ENCODE measurements at places on chromosomes 1 and 21.

GRCh38 chr1:162145966-162146696 is 76.6 kb downstream of the NOS1AP start:
- peaks cover 14% of the 10 kb centered on the region for H3K4me1 ChIP-seq
- H3K4me3 ChIP-seq = no peak overlapping the region
- H3K36me3 ChIP-seq = no peaks in the 10 kb centered on the region
- H3K27ac ChIP-seq = no peak overlapping the region

GRCh38 chr1:177001556-177001955 is 163.0 kb downstream of the ASTN1 start:
- H3K36me3 ChIP-seq = no peaks in the 10 kb centered on the region
- no peaks in the 10 kb centered on the region for H3K4me1 ChIP-seq
- no peaks in the 10 kb centered on the region for H3K27me3 ChIP-seq
- H3K27ac ChIP-seq = no peak overlapping the region
- DNase-seq = no peak

DNA sequence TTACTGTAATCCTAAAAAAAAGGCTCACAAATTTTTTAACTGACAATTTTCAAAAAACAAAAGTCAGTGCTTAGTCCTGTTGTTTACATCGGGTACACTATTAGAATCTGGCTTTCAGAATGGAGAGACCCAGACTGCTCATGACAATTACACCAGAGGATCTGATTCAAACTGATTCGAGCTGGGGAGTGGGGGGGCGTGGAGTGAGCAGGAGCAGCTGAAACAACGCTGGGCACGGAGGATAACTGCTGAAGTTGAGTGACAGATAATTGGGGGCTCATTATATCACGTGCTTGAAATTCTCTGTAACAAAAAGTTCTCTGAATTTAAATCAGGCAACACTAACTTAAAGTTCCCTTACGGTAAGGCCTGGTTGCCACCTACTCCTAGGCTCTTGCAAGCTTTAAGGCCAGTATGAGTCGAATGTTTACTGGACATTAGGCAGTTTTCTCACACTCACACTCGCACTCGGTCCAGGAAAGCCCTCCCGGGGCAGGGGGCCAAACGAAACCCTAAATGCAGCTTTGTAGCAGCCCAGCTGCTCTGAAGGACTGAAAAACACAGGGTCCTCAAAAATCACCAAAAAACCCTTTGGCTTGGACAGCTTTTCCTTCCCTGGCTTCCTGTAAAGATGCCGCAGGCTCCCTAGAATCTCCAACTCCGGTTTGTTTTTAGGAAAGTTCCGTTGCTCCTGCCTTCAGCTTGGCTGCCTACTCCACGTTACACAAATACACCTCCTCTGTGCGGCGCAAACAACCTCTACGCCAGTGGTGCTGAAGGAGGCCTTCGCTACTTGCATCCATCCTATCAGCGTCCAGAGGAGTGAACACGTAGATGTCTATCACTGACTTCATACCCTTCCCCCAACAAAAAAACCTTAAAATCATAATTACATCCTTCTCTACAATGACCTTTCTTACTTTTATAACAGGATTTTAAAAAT is 42.9 kb downstream of the CAPZB start:
- H3K4me3 ChIP-seq = no peak overlapping the region
- no peaks in the 10 kb centered on the region for H3K27me3 ChIP-seq
- H3K27ac ChIP-seq = no peak overlapping the region
- no peak for DNase-seq
- H3K4me1 ChIP-seq = peaks cover 31% of the 10 kb centered on the region

DNA sequence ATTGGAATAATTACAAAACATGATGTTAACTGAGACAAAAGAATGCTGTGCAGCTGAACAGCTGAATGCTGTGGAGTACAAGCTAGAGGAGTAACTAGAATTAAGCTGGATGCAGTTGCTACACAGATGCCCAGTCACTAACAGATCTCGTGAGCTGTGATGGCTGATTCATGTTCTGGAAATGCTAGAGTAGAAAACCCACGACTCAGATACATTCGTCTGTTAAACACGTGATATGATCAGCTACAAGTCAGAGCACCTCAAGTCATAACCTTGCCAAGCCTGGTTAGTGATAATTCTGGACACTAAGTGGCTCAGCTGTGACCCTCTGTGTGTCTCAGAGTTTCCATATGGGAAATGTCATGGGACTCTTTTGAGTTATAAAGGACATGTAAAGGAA is 89.7 kb upstream of the ESRRG start:
- H3K27me3 ChIP-seq = no peaks in the 10 kb centered on the region
- H3K36me3 ChIP-seq = no peaks in the 10 kb centered on the region
- H3K4me1 ChIP-seq = no peaks in the 10 kb centered on the region
- H3K4me3 ChIP-seq = no peak overlapping the region
- no peak for DNase-seq

DNA sequence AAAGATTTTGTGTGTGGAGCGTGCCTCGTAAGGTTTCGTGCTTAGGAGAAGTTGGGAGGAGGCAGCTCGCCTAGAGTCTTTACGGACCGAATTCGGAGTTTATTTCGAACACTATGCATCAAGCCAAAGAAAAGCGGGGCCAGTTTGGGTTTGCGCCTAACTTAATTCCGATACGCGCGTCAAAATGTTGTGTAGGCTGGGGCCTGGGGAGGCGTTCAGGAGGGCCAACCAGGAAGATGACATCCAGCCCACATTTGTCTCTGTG is 6.4 kb downstream of the FOXD2 start:
- H3K36me3 ChIP-seq = no peaks in the 10 kb centered on the region
- no peak overlapping the region for H3K4me3 ChIP-seq
- peak; percentile 36 for DNase-seq
- peaks cover 83% of the 10 kb centered on the region for H3K27me3 ChIP-seq

- H3K27ac ChIP-seq = peak overlapping the region; percentile 49
- no peaks in the 10 kb centered on the region for H3K27me3 ChIP-seq
- peaks cover 77% of the 10 kb centered on the region for H3K4me1 ChIP-seq
- H3K4me3 ChIP-seq = peak overlapping the region; percentile 87
- no peaks in the 10 kb centered on the region for H3K36me3 ChIP-seq
- peak; percentile 69 for DNase-seq
Observed at GRCh38 chr1:27602462-27603308, 1.3 kb downstream of the AHDC1 start.

GRCh38 chr21:37792046-37792445 is 124.2 kb downstream of the KCNJ6 start:
- no peaks in the 10 kb centered on the region for H3K36me3 ChIP-seq
- H3K27ac ChIP-seq = no peak overlapping the region
- H3K4me1 ChIP-seq = no peaks in the 10 kb centered on the region
- H3K4me3 ChIP-seq = no peak overlapping the region
- no peaks in the 10 kb centered on the region for H3K27me3 ChIP-seq
- no peak for DNase-seq

GRCh38 chr1:197557302-197557701 is 218.0 kb downstream of the DENND1B start:
- no peaks in the 10 kb centered on the region for H3K36me3 ChIP-seq
- no peaks in the 10 kb centered on the region for H3K27me3 ChIP-seq
- H3K27ac ChIP-seq = no peak overlapping the region
- no peaks in the 10 kb centered on the region for H3K4me1 ChIP-seq

GRCh38 chr1:215878128-215878527 is 311.0 kb downstream of the KCTD3 start:
- no peaks in the 10 kb centered on the region for H3K4me1 ChIP-seq
- no peaks in the 10 kb centered on the region for H3K36me3 ChIP-seq
- DNase-seq = no peak
- H3K4me3 ChIP-seq = no peak overlapping the region
- no peak overlapping the region for H3K27ac ChIP-seq

GRCh38 chr1:117058810-117059209 is 1.3 kb upstream of the TTF2 start:
- H3K27me3 ChIP-seq = no peaks in the 10 kb centered on the region
- H3K36me3 ChIP-seq = no peaks in the 10 kb centered on the region
- peak overlapping the region; percentile 54 for H3K27ac ChIP-seq
- DNase-seq = no peak

DNA sequence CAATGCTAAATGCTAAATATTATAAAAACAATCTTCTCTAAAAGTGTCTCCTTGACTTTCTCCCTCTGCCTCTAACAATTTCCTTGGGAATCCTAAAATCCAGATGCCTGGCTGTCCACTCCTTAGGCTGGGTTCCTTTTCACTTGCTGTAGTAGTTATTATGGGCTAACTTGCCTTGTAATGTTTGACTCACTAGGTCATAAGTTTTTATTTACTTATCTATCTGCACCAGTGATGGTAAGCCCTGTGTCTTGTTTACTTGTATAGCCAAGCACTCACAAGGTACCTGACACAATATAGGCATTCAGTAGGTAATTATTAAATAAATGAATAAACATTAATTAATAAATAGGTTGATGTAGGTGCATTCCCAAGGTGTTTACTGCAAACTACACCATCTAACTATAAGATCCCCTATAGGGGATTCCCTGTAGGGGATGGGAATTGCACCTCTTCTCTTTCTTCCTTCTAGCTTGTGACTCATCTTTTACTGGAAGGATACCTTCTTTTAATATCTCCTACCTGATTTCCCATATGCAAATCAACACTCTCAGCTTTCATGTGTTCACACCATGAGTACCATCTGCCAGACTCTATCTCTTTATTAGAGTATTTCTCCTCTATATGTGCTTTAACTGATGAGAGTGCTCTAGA is 14.7 kb upstream of the CHIA start:
- H3K27me3 ChIP-seq = peaks cover 13% of the 10 kb centered on the region
- no peak overlapping the region for H3K27ac ChIP-seq
- H3K36me3 ChIP-seq = no peaks in the 10 kb centered on the region
- peaks cover 11% of the 10 kb centered on the region for H3K4me1 ChIP-seq
- no peak for DNase-seq
- H3K4me3 ChIP-seq = no peak overlapping the region

- no peaks in the 10 kb centered on the region for H3K27me3 ChIP-seq
- H3K4me3 ChIP-seq = no peak overlapping the region
- no peaks in the 10 kb centered on the region for H3K4me1 ChIP-seq
- H3K27ac ChIP-seq = no peak overlapping the region
- no peak for DNase-seq
Observed at GRCh38 chr1:184366997-184367396, 19.8 kb upstream of the C1orf21 start.

GRCh38 chr1:175572932-175573868 is 170.2 kb downstream of the TNR start:
- no peak overlapping the region for H3K4me3 ChIP-seq
- H3K27ac ChIP-seq = no peak overlapping the region
- peaks cover 4% of the 10 kb centered on the region for H3K4me1 ChIP-seq
- no peaks in the 10 kb centered on the region for H3K27me3 ChIP-seq
- DNase-seq = no peak

DNA sequence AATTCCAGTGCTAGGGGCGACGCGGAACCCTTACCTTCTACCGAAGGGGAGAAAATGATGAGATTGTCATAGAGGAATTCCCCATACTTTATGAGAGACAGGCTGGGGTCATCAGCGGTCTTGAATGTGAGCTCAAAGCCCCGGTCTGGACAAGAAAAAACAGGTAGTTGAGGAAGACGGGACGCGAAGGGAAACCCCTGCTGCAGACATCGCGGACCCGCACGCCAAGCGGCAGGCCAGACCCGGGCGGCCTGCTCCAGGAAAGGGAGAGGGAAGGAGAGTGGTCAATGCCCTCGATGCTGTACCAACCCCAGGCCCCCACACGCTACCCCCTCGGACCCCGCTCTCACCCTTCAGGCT is 342 bp downstream of the DDOST start:
- peaks cover 24% of the 10 kb centered on the region for H3K4me1 ChIP-seq
- DNase-seq = peak; percentile 61
- no peaks in the 10 kb centered on the region for H3K27me3 ChIP-seq
- H3K36me3 ChIP-seq = peaks cover 21% of the 10 kb centered on the region

- no peaks in the 10 kb centered on the region for H3K27me3 ChIP-seq
- peaks cover 17% of the 10 kb centered on the region for H3K4me1 ChIP-seq
- H3K27ac ChIP-seq = no peak overlapping the region
- H3K4me3 ChIP-seq = no peak overlapping the region
- H3K36me3 ChIP-seq = peaks cover 40% of the 10 kb centered on the region
Observed at GRCh38 chr21:34850166-34850690, 181.4 kb downstream of the CLIC6 start.

- no peak for DNase-seq
- no peaks in the 10 kb centered on the region for H3K27me3 ChIP-seq
- H3K36me3 ChIP-seq = no peaks in the 10 kb centered on the region
- H3K27ac ChIP-seq = no peak overlapping the region
Observed at GRCh38 chr1:12548973-12549459, 69.0 kb downstream of the DHRS3 start.

GRCh38 chr1:201206176-201206575 is 15.6 kb downstream of the IGFN1 start:
- no peak for DNase-seq
- no peak overlapping the region for H3K4me3 ChIP-seq
- H3K36me3 ChIP-seq = no peaks in the 10 kb centered on the region
- H3K4me1 ChIP-seq = no peaks in the 10 kb centered on the region

DNA sequence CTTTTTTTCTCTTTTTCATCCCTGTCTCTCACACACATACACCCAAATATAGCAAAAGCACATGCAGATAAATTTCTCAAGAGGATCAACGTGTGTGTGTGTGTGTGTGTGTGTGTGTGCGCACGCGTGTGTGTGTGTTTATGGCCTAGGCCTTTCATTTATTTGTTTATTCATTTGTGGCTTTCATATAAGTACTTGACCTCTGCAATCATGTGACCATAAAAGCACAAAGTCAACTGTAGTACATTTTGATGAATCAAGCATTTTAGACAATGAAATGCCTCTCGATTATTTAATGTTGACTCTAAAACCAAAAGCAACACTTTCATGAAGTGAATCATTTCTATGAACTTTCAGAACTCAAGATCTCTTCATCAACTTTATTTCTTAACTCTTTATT is 194.1 kb upstream of the ADGRL2 start:
- no peak overlapping the region for H3K27ac ChIP-seq
- no peaks in the 10 kb centered on the region for H3K27me3 ChIP-seq

GRCh38 chr1:36803868-36804570 is 230.3 kb downstream of the GRIK3 start:
- H3K27ac ChIP-seq = no peak overlapping the region
- DNase-seq = no peak
- no peaks in the 10 kb centered on the region for H3K4me1 ChIP-seq
- H3K27me3 ChIP-seq = no peaks in the 10 kb centered on the region
- no peaks in the 10 kb centered on the region for H3K36me3 ChIP-seq

DNA sequence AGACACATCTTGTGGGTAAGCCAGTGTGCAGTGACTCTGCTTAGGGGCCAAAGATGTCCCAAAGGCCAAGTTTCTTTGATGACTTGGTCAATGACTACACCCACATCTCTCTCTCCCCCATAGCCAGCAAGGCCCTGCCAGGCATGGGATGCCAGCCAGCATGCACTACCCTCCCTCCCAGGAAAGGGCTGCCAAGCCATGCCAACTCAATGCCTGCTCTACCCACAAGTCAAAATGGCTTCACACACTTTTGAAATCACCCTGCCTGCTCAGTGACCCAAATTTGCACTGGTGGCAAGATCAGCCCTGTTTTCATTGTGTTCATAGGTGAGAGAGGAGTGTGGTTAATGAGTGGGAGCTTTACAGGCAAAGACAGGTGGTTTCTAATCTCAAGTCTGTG is 112.5 kb downstream of the MATN1 start:
- no peak overlapping the region for H3K4me3 ChIP-seq
- no peaks in the 10 kb centered on the region for H3K36me3 ChIP-seq
- no peak for DNase-seq
- no peak overlapping the region for H3K27ac ChIP-seq
